ENCODE measurements at places on chromosomes 13 and 19. TPM values are rescaled to one million over a fixed set of nuclear protein-coding genes. Genes with fewer than 3 reads are reported as not detected.

Gene BORCS8
- total RNA-seq = 10.3 TPM

Gene ZNF667
- total RNA-seq = 7.2 TPM

Gene NOVA2
- under 0.01 TPM for total RNA-seq

Gene COX7A1
- total RNA-seq = 13.7 TPM

Gene PALM3
- total RNA-seq = under 0.01 TPM

Gene SAFB2
- total RNA-seq = 33.6 TPM

Gene CACNA1A
- 9.1 TPM for total RNA-seq

Gene MCEMP1
- total RNA-seq = not detected

Gene KLF5
- 6.3 TPM for total RNA-seq

Gene LGALS4
- total RNA-seq = not detected

Gene EDNRB
- total RNA-seq = 0.11 TPM
